Femur (tissue), 1 donor: ENCODE measurements at places on chromosomes 12 and 14.

- no peak for DNase-seq
Measured at GRCh38 chr12:34599530-34600513, 577.5 kb downstream of the ALG10 start.

DNA sequence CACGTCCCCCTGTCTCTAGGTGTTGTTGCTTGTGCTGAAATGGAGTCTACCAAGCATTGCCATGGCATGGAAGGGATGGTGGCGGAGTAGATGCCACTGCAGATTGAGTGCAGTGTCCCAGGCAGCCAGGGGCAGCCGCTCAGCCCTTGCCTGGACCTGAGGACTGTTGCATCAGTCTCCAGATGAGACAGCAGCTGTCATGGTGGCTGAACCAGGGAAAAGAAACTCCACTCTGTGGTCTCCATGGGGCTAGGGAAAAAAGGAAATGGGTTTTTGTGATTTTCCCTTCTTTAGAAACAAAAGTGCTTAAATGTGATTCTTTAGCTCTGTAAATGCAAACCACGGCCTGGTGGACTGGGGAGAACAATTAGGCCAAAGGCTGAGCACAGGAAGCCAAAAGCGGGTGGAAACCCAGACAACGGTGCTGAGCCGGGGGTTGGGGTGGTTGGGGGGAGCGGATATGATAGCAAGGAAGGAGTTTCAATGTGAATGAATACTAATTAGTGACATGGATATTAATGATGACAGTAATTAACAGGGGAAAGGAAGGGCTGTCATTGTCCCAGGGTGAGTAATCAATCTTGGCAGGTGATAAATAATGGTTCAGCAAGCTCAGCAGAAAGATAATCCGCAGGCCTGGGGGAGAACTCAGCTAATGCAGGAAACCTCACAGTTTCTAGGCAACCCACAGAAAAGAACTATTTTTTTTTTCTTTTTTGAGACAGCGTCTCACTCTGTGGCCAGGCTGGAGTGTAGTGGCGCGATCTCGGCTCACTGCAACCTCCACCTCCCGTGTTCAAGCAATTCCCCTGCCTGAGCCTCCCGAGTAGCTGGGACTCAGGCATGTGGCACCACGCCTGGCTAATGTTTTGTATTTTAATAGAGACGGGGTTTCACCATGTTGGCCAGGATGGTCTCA, 442.6 kb downstream of the DPF3 start:
- DNase-seq: peak; percentile 39

DNA sequence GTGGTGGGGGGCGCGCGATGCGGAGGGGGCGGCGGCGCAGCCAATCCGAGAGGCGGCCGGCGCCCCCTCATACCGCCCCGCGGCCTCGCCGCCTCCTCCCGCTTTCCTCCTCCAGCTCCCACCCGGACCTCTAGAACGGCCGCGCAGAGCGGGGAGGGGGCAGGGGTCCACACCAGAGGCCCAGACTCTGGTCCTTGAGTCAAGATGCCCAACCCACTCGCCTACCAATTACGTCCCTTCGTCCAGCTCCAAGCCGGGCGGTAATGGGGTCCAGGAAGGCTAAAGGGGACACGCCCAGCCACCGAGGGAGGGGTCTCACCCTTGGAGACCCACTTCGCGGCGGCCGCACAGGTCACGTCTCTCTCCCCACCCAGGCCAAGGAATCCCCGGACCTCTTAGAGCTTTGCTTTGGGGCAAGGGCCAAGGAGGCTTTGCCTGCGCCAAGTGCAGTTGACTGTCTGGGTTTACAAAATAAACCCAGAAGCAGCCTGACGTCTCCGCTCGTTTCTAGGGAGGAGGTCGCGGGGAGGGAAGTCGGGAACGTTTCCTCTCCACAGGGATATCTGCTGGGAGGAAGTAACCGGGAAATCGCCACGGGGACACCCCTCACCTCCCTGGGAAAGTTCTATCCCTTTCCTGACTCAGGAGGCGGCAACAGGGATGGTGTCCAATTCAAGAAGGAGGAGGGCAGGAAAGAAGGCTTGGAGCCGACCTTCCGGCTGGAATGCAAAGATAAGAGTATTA, 394 bp upstream of the AMIGO2 start:
- peak; percentile 70 for DNase-seq

DNA sequence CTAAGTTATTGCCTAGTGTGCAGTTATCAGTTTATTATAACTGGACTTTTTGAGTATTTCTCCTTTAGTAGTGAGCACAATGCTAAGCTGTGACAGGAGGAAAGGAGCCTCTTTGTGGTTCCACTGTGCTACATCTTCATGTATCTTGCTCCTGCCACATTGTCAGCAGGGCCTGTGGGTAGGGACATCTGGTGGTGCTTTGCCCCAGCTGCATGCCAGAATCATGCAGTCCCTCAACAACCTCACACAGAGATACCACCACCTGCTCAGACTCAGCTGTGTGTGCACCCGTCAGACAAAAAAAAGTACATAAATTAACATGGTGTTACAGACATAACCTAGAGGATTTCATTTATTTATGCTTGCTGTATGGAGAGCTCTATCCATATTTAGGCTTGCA, 51.1 kb downstream of the MIS18BP1 start:
- DNase-seq: no peak

GRCh38 chr12:78712834-78713481, 151.6 kb upstream of the SYT1 start:
- no peak for DNase-seq

DNA sequence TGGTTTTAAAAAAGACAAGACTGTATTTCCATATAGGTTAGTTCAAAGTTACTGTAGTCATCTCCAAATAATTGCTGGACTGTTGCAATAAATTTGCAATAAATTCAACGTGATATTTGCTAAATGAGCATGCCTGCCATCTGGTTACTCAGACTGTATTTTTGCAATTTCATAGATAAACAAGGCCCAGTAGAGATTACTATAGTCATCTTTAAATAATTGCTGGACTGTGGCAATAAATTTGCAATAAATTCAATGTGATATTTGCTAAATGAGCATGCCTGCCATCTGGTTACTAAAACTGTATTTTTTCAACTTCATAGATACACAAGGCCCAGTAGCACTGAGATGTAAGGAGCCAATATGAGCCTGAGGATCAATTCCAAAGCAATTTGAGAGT, 5.6 kb downstream of the NTN4 start:
- DNase-seq: no peak

GRCh38 chr12:6538420-6539313, 4.3 kb downstream of the GAPDH start:
- peak; percentile 48 for DNase-seq

GRCh38 chr12:54725233-54725843, 77.2 kb upstream of the DCD start:
- no peak for DNase-seq
